ENCODE measurements at places on chromosomes 11 and 22. TPM values are rescaled to one million over a fixed set of nuclear protein-coding genes. Genes with fewer than 3 reads are reported as not detected.
A peak's percentile ranks its signal among the peaks of the same experiment; 100 is the strongest.

MACROD1 gene
- 28.2 TPM for total RNA-seq

SAA4 gene
- not detected for total RNA-seq

CUL5 gene
- total RNA-seq: 31.3 TPM

APOBEC3G gene
- total RNA-seq: 22.1 TPM

MS4A6E gene
- not detected for total RNA-seq

GGT5 gene
- total RNA-seq: under 0.01 TPM

EP300 gene
- total RNA-seq: 41.0 TPM

RAG2 gene
- not detected for total RNA-seq

OR10A2 gene
- total RNA-seq: not detected

DDT gene
- total RNA-seq: 111 TPM

DNA sequence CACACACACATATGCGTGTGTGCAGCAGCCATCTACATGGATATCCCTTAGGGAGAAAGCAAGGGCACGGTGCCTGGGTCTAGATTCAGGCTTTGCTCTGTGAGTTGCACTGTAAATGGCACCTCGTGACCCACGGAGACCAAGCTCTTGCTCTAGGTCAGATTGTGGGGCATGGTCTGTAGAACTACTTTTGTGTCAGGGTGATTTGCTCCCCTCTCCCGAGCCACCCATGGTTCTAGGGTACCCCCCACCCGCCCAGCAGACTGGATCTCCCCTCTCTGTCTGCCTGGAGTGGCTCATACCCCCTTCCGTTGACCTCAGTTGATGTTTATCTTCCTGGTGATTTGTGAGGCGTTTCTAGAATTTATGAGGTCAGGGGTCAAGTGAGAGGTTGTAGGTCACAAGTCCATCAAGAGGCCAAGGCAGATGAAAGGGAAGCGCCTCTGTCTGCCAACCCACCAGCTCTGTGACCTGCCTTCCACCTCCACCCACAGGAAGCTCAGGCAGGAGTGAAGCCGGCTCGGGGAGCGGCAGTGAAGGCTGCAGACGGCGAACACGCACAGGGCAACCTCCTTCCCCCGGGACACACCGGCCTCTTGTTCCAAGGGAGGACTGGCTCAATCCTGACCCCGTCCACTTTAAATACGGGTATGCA is 76.2 kb upstream of the TTLL12 start:
- DNase-seq: peak; percentile 1

GRCh38 chr11:76249195-76249741 is 43.0 kb upstream of the WNT11 start:
- no peak for DNase-seq

DNA sequence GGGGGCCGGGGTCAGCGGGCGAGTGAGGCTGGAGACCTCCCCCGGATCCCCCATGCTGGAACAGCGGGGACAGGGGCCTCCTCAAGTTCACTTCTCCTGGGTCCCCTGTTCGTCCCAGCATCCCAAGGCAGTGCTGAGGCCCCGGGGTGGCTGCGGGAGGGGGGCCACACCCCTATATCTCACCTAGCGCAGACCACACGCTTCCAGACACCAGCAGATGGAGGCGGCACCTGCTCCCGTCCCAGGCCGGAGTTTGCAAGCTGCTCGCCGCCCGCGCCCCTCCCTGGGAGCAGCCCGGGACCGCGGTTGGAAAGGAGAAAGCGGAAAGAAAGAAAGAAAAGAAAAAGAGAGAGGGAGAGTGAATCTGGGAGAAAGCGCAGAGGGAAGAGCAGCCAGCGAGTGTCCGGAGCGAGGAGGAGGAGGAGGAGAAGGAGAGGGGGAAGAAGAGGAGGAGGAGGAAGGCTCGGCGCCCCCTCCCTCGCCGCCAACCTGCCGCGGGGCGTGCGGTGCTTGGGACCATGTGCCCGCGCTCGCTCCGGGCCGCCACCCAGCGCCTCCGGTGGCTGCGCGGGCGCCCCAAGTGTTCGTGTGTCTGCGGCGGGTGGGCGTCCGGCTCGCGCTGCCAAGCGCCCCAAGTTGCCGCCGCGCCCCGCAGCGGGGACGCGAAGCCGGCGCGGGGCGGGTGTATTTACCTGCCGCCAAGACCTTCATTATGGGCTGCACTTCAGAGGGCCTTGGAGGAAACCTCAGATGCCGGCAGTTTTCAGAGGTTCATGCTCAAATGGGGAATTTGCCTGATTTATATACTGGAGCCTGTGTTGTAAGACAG is at the start of gene LIF:
LIF (minus strand) TSS at position 775 of the 829 bp plus-strand sequence; CDS start at position 711, 64 bp downstream.
- DNase-seq: no peak

- DNase-seq: no peak
Observed at GRCh38 chr22:29971607-29972006, 88.6 kb downstream of the MTMR3 start.

GRCh38 chr22:19621373-19622060 is 92.8 kb upstream of the SEPTIN5 start:
- DNase-seq: no peak

GRCh38 chr11:2312232-2313042 is 10.6 kb downstream of the TSPAN32 start:
- DNase-seq: peak; percentile 71

DNA sequence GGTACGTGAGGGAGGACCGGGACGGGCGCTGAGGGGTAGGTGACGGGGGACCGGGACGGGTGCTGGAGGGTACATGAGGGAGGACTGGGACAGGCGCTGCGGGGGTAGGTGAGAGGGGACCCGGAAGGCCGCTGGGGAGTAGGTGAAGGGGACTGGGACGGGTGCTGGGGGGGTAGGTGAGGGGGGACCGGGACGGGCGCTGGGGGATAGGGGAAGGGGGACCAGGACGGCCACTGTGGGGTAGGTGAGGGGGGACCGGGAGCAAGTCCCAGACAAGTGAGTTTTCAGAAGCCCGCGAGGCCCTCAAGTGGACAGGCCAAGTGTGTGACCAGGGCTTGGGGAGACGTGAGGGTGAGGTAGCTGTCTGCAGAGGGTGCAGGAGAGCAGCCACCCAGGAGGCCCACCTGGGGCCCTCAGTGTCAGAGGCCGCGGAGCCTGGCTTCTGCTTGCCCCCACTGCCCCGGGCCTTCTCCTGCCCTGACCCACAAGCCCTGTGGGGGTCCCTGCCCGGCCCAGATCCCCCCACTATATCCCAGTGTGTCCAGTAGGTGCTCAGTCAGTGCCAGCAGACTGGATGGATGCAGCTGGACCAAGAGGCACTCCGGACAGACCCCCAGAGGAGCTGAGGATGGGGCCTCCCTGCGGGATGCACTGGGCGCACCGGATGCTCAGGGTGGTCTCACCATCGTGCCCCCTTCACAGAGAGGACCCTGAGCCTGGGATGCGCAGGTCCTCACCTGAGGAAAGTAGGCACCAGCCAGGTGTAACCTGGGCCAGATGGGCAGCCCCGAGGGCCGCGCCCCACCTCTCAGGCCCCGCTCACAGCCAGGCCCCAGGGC is 44.2 kb upstream of the TH start:
- DNase-seq: no peak

GRCh38 chr11:69209038-69209350 is 53.3 kb downstream of the SMIM38 start:
- DNase-seq: no peak

DNA sequence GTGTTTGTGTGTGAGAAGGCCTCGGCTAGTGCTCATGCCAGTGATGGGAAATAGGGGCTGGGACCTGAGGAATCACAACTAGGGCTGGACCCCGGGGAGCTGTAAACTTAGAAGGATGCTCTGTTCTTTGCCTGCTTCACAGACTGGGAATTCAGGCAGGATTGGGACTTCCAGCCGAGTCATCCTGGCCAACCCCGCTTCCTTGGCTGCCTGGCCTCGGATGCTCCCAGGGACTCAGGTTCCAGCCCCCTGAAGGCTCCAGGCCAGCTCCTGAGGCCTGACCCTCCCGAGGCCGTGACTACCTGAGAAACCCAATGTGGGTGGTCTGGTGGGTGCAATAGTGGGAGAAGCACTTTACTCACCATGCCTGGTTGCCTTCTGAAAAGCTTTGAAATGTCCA is 44.7 kb downstream of the IRAG1 start:
- no peak for DNase-seq

DNA sequence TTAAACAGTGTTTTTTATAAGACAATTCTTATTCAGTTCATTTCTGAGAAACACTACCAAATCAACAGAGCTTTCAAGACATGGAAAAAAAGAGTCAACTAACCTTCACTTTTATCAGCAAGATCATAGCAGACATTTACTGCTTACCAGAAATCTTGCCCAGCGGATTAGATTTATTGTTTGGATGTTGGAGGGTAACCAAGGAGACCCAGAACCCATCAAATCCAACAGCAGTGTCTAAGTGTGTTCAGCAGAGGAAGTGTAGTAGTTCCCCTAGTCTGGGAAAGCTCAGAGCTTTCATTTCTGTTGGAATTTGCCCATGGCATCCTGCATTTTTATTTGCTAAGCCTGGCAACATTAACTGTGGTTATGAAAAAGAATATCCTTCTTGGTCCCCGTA is 2.4 kb upstream of the PGM2L1 start:
- no peak for DNase-seq

GRCh38 chr11:98180511-98180910 is 840.2 kb upstream of the CNTN5 start:
- DNase-seq: no peak

GRCh38 chr11:59923813-59924212 is 14.4 kb upstream of the OOSP1 start:
- no peak for DNase-seq

DNA sequence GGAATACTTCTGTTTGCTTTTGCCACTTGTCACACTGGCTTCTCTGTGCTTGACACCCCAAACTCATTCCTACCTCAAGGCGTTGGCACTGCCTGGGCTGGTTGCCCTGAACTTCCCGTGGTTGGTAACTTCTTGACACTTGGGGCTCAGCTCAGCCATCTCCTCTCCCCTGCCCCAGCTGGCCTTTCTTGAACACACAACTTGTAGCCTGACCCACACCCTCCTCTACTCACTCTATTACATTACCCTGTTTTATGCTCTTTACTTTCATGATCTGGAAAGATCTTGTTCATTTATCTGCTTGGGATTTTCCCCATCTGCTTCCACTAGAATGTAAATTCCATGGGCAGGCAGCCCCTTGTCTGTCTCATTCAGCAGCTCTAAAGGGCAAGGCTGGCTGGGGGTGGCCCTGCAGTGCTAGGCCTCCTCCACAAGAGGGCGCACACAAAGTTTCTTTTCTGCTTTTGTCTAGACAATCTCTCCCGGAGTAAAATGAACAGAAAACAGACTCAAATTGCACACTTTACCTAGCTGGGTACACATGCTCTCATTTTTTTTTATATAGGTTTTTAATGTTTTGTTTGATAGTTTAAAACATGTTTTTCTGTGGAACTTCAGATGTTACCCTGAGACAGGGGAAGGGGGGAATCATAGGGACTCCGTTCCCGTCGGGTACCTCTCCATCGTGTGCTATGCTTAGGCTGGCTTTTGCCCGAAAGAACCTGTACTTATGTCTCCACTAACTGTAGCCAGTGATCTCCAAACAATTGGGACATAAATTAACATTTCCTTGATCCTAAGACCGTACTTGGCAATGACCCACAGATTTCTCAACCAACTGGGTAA is 16.4 kb upstream of the MRGPRX2 start:
- DNase-seq: peak; percentile 16

GRCh38 chr11:36455658-36456111 is 54.4 kb downstream of the TRAF6 start:
- peak; percentile 98 for DNase-seq

DNA sequence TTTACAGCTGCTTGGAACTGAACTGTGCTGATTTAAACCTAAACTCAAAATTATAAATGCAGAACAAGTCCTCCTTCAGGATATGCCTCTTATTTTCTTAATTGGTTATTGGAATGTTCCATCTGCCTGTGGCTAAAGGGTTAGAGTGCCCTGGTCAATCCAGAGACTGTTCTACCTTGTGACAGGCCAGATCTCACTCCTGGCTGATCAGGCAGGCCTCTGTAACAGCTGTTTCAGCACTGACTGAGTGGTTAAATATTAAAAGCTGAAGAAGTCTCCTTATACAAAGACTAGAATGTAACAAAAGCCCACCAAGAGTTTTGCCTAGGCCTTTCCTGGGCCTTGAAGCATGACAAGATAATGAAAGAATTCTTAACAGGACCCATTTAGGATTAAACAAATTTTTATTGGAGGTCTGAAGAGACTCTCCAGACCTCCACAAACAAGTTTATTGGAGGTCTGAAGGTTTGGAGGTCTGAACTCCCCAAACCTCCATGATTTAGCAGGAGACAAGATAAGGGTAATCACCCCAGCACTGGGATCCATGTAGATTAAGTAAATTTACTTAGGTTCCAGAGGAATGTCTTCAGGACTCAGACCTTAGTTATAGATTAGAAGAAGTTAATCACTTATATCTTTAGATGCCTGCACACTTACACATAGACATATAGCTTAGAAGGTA is 35.8 kb downstream of the TMPRSS5 start:
- DNase-seq: no peak
